ENCODE measurements at places on chromosomes 7 and 10.

DNA sequence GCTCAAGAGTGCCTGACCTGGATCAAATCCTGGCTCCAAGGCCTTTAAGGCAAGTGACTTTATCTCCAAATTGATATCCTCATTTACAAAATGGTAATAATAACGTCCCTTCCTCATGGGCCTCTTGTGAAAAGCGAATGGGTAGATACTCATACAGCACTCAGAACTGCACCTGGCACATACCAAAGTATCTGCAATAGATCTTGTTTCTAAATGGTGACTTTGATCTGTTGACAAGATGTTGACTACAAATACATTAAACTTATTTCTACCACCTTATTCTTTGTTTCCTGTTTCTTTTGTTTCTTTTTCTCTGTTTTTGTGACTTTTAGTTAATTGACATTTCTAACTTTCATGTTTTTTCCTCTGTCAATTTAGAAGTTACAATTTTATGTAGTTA is 53.0 kb downstream of the RNLS start:
- no peak for DNase-seq

GRCh38 chr10:120095875-120096274 is 203.3 kb downstream of the SEC23IP start:
- no peak for DNase-seq

DNA sequence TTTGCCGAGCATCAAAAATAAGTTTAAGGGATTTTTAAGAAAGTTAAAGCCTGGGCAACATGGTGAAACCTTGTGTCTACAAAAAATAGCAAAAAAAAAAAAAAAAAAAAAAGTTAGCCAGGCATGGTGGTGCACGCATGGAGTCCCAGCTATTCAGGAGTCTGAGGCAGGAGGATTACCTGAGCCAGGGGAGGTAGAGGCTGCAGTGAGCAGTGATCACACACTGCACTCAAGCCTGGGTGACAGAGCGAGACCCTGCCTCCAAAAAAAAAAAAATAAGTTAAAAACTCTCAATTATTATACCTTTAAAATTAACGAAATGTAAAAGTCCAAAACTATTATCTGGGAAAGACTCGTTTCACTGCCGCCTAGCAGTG is 35.0 kb upstream of the DAGLB start:
- no peak for DNase-seq

GRCh38 chr7:105976868-105977267 is 13.8 kb downstream of the CDHR3 start:
- DNase-seq, result no peak

GRCh38 chr7:104096683-104097082 is 107.2 kb upstream of the RELN start:
- no peak for DNase-seq

All from anterior cingulate cortex (tissue), 58 donors.